ENCODE measurements at places on chromosomes 12 and 14. TPM values are rescaled to one million over a fixed set of nuclear protein-coding genes. Genes with fewer than 3 reads are reported as not detected.

DNA sequence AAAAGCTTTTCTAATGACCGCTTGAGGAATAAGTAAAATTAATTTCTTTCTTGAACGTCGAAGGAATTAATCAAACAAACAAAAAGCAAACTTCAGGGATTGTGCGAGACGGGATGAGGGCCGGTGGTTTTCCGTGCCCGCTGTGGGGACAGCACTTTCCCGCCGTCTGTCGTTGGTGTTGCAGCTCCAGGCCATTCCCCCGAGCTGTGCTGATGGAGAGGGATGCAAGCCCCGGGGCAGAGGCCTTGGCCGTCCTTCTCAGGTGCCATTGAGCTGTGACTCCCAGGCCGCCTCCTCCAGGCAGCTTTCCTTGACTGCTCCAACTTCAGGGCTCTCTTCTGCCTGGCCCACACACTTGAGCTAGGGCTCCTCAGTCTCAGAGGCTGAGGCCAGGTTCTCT is 109.0 kb upstream of the C14orf180 start:
- no peaks in the 10 kb centered on the region for H3K4me1 ChIP-seq
- no peak for DNase-seq
- H3K36me3 ChIP-seq: no peaks in the 10 kb centered on the region
- no peak overlapping the region for H3K27ac ChIP-seq
- H3K27me3 ChIP-seq: no peaks in the 10 kb centered on the region

MYF6 gene
- polyA plus RNA-seq: not detected

DNA sequence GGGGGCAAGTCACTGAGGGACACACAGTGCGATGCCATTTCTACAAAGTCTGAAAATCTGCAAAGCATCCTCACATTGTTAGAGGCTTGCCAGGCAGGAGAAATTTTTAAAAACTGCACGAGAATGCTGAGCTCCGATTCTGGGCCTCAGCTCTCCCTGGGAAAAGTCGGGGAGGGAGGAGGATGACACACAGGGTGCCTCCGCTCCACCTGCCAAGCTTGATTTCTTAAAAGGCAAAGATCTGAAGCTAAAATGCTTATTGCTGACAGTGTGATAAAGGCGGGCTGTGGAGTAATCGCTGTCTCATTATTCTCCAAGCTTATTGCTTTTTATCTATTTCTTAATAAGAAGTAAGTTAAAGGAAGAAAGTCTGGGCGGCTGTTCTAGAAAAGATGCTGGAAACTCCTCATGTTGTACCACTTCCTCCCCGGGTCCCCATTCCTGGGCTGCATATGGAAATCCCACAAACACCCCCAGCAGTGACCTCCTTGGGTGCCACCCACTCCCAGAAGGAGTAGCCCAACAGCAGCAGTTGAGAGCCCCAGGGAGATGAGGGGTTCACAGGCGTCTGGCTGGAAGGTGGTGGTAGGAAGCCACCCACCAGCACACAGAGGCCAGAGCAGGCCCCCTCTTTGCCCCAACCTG is 55.0 kb downstream of the CCDC85C start:
- H3K4me1 ChIP-seq: peaks cover 93% of the 10 kb centered on the region
- no peak for DNase-seq
- no peak overlapping the region for H3K4me3 ChIP-seq
- no peaks in the 10 kb centered on the region for H3K27me3 ChIP-seq
- H3K36me3 ChIP-seq: no peaks in the 10 kb centered on the region

GRCh38 chr12:100579844-100580243 is 6.4 kb downstream of the GAS2L3 start:
- DNase-seq: no peak
- H3K4me1 ChIP-seq: no peaks in the 10 kb centered on the region
- no peak overlapping the region for H3K4me3 ChIP-seq
- H3K27ac ChIP-seq: no peak overlapping the region
- H3K27me3 ChIP-seq: no peaks in the 10 kb centered on the region

DNA sequence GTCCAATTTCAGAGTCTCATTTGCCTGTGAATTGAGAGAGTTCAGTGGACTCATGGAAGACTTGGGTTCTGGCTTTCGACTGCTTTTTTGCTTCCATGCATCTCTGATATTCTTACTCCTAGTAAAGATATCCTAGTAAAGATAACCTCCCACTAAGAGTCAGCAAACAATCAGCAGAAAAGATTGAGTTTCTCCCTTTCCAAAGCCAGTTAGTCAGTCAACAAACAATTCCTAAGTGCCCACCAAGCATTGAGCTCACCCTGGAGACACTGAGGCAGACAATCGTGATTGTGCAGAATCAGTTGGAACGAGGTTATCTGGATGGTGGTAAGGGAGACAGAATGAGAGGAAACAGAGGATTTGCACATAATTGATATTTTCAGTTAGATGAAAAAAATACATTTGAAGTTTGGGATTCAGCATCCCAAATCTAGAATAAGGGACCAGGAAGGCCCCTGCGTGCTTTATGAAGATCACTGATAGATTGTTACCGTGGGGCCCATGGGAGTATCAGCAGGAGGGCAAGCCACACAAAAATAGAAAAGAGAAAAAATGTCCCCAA is 99.7 kb upstream of the SLC38A2 start:
- H3K4me3 ChIP-seq: no peak overlapping the region
- DNase-seq: no peak
- H3K36me3 ChIP-seq: no peaks in the 10 kb centered on the region
- no peaks in the 10 kb centered on the region for H3K27me3 ChIP-seq
- H3K4me1 ChIP-seq: peaks cover 32% of the 10 kb centered on the region

GRCh38 chr14:74973003-74973653 is 17.7 kb upstream of the PGF start:
- DNase-seq: peak; percentile 80
- H3K27me3 ChIP-seq: no peaks in the 10 kb centered on the region
- H3K36me3 ChIP-seq: no peaks in the 10 kb centered on the region
- no peak overlapping the region for H3K27ac ChIP-seq
- H3K4me1 ChIP-seq: no peaks in the 10 kb centered on the region

GRCh38 chr12:41277946-41278267 is 89.8 kb downstream of the PDZRN4 start:
- H3K27me3 ChIP-seq: no peaks in the 10 kb centered on the region
- no peak overlapping the region for H3K4me3 ChIP-seq
- no peaks in the 10 kb centered on the region for H3K4me1 ChIP-seq
- H3K36me3 ChIP-seq: peaks cover 11% of the 10 kb centered on the region

DNA sequence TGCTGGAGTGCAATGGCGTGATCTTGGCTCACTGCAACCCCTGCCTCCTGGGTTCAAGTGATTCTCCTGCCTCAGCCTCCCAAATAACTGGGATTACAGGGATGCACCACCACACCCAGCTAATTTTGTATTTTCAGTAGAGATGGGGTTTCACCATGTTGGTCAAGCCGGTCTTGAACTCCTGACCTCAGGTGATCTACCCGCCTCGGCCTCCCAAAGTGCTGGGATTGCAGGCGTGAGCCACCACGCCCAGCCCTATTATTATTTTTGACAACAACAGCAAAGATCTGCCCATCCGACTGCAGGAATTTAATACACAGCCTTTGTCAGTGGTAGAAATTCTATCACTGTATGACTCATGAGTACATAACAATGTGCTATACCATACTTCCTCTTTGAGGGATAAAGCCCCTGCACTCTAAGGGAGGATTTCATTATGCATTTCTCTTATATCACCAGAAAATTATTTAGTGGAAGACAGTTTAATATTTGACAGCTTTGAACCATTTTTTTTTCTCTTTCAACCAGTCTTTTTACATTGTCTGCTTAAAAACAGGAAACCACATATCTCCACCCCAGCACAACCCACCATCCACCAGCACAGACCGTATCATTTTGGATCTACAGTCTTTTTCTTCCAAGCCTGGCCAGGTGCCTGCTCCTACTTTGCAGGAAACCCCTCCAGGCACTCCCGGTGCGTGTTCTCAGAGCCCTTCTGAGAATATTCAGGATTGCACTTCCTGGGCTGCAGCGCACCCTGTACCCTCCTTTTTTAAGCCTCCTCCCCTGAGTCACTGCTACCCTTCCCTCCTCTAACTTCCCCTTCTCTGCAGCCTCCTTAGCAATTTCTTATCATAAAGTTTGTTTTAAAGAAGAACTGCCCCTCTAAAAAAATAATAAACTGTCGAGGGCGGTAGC is 594 bp downstream of the ARHGDIB start:
- H3K27me3 ChIP-seq: no peaks in the 10 kb centered on the region
- no peaks in the 10 kb centered on the region for H3K36me3 ChIP-seq
- peak overlapping the region; percentile 65 for H3K27ac ChIP-seq
- peak overlapping the region; percentile 29 for H3K4me3 ChIP-seq
- peaks cover 10% of the 10 kb centered on the region for H3K4me1 ChIP-seq
- no peak for DNase-seq

DNA sequence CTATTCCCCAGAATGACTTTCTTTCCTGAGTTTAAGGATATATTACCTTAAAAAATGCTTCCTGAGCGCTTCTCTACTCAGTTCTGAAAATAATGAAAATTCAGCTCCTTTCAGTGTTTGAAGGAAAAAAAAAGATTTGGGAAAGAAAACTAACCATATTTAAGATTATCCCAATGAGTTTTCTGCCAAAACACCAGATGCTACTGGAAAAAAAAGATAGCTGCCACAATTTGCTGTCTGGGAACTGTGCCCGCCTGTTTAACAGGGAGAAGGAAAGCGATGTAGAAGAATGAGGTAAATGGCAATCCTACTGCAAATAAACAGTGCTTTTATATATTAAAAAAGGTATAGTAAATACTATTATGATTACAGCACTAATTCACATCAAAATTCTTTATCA is 367.6 kb upstream of the PRICKLE1 start:
- no peak overlapping the region for H3K27ac ChIP-seq
- H3K27me3 ChIP-seq: no peaks in the 10 kb centered on the region
- DNase-seq: no peak
- no peak overlapping the region for H3K4me3 ChIP-seq

- H3K4me1 ChIP-seq: no peaks in the 10 kb centered on the region
- no peaks in the 10 kb centered on the region for H3K36me3 ChIP-seq
- no peak overlapping the region for H3K27ac ChIP-seq
- no peak overlapping the region for H3K4me3 ChIP-seq
- no peak for DNase-seq
These were observed 399.2 kb downstream of the IPO8 start for GRCh38 chr12:30296486-30296885.

DNA sequence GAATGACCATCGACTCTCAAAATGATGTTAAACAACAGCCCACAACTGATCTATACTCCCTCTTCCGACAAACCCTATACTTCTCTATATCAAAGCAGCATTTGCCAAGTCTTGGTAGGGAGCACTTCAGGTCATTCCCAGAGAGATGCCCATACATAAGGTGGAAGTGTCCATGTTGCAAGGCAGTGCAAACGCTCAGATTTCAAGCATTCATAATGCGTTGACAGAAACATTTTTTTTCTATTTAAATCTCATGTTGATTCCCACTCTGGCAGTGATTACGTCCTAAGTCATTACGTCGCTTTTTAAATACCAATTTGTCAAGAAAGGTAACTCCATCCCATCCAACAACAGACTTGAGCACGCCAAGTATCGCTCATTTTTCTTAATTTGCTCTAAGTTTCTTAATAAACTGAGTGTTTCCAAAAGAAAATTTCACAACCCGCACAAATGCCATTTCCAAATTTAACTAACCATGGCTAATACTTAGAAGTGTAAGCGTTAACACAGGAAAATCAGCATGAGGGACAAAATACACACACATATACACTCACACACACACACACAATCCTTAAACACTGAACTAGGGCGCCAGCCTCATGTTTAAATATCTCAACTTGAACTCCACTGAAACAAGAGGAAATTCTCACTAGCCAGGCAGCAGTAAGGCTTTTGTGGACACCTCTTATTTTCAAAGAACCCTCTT is 1.1 kb downstream of the GXYLT1 start:
- no peak for DNase-seq
- H3K36me3 ChIP-seq: no peaks in the 10 kb centered on the region
- peak overlapping the region; percentile 77 for H3K4me3 ChIP-seq
- peaks cover 16% of the 10 kb centered on the region for H3K4me1 ChIP-seq

TBC1D30 gene
- polyA plus RNA-seq: 2.3 TPM

DNA sequence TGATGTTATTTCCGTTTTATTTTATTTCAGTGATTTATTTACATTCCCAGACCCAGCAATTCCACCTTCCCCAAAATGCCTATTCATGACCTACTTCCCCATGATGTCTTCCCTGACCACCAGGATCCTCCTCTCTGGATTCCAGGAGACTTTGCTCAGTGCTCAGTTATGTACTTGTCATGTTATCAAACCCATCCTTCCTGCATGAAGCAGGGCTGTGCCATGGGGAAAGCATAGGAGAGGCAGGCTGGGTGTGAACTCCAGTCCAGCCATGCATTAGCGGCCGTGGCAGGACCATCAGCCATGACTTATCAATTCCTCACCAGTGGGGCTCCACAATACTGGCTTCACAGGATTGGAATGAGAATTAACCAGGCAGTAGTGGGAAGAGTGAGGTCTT is 57.8 kb downstream of the B4GALNT3 start:
- H3K27me3 ChIP-seq: no peaks in the 10 kb centered on the region
- DNase-seq: no peak
- H3K36me3 ChIP-seq: no peaks in the 10 kb centered on the region
- no peak overlapping the region for H3K4me3 ChIP-seq

All from sigmoid colon (tissue), 7 donors.